Stimulated activated memory B cell treated with anti-CD40 and anti-IgM and Interleukin-4, amounts not matched to agents 10 μg/mL and 1 μg/mL and 100 μg/mL, for 72 hours (primary cell): ENCODE measurements at places on chromosomes 16 and 17.

GRCh38 chr16:58272855-58273254 is 22.0 kb downstream of the PRSS54 start:
- no peak for ATAC-seq

DNA sequence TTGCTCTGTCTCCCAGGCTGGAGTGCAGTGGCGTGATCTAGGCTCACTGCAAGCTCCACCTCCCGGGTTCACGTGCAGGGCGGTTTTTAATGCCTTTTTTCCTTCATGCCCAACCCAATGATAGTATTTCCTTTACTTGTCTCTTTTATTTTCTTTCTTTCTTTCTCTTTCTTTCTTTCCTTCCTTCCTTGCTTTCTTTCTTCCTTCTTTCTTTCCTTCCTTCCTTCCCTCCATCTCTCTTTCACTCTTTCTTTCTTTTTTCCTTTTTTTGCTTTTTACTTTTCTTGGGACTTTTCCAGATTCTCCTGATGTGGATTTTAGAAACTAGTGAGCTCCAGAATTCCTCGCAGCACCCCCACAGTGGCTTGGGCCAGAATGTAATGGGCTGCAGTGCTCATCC is 3.1 kb downstream of the MYH3 start:
- no peak for ATAC-seq

- ATAC-seq: no peak
Observed at GRCh38 chr16:60110531-60110930, 1376.4 kb upstream of the GOT2 start.

DNA sequence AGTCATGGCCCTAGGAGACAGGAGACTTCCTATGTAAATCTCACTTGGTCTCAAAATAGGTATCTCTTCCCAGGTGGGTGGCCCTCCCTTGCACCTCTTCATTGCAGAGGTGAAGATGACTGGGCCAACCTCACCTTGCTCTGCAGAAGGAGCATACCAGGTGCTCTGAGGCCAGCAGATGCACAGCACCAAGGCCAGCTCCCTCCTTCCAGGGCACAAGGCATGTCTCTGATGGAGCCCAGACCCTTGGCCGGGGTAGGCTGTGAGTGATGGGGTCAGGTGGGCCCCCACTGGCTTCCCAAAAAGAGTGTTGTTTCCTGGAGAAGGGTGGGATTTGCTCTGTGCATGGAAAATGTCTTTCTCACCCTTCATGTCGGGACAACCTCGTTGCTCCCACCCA is 12.8 kb downstream of the CACNG5 start:
- ATAC-seq: no peak

DNA sequence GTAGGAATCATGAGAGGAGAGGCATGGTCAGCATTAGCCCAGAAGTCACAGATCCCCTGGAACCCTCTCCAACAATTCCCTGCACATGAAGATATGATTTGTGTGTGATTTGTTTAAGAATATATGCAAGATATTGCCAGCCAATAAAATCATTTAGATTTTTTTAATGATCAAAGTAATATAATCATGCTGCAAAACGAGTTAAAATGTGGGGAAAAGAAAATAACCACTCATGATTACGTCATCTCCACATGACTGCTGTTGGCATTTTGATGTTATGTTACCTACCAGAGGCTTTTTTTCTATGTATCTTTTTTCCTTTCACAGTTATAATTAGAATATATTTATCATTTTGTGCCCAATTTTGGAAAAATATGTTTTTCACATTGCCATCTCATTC is 22.4 kb downstream of the SLC35G3 start:
- no peak for ATAC-seq

DNA sequence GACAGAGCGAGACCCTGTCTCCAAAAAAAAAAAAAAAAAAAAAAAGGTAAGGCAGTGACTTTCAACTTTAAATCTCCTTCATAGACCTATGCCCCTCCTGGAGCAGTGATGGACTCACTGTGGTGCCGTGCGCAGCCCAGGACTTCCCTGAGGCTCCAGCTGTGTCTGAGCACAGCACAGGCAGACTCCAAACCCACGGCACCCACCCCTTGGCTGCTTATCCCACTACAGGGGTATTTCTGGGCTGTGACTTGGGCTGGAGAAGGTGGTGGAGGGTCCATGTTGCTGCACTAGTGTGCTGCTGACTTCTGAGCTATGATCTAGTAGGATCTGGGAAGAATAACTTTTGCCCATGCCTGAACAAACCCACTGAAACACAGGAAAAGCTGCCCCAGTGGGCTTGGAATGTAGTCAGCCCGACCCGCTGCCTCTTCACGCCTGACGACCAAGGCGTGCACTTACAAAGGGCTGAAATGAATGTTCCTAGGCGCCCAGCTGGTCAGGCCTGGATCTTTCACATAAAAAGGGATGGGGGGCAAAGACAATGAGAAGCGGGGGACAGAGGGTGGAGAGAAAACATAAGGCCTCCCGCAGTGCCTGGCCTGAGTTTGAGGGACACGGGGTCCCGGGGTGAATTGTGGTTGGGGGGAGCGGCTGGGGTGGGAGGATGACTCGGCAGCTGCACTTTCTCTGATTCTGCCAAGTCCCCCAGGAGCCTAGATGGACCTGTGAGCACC is 83.0 kb downstream of the IRF8 start:
- no peak for ATAC-seq

- ATAC-seq: no peak
Observed at GRCh38 chr17:2398655-2399571, 1.9 kb downstream of the MNT start.

DNA sequence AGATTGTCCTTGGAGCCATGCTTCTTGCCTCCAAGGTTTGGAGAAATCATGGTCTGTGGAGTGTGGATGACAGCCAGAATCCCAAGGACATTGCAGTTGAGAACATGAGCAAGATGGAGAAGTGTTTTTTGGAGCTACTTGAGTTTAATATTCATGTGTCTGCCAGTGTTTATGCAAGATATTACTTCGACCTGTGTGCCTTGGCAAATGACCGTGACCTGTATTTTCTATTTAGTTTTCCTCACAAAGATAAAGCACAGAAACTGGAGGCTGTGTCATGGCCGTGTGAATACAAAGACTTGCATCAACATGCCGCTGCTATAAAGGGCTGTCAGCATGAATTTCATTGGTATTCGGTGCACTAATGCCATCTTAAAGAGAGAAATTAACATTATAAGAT is 9.0 kb downstream of the GGA2 start:
- ATAC-seq: no peak

DNA sequence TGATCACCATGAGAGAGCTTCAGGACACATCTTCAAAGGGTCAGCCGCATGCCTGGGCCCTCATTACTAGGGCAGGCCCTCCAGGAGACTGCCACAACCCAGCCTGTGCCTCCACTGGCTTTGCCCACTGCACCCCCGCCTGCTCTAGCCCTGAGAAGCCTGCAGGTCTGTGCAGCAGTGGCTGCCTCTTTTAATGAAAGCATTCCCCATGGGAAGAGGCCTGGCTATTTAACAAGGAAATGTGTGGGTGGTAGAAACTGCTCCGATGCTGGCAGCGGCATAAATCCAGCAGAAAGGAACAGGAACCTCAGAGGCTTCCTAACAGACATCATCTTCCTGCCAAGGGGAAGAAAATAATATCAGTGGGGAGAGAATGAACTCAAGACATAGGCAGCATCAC is 375 bp upstream of the KRT32 start:
- ATAC-seq: no peak

DNA sequence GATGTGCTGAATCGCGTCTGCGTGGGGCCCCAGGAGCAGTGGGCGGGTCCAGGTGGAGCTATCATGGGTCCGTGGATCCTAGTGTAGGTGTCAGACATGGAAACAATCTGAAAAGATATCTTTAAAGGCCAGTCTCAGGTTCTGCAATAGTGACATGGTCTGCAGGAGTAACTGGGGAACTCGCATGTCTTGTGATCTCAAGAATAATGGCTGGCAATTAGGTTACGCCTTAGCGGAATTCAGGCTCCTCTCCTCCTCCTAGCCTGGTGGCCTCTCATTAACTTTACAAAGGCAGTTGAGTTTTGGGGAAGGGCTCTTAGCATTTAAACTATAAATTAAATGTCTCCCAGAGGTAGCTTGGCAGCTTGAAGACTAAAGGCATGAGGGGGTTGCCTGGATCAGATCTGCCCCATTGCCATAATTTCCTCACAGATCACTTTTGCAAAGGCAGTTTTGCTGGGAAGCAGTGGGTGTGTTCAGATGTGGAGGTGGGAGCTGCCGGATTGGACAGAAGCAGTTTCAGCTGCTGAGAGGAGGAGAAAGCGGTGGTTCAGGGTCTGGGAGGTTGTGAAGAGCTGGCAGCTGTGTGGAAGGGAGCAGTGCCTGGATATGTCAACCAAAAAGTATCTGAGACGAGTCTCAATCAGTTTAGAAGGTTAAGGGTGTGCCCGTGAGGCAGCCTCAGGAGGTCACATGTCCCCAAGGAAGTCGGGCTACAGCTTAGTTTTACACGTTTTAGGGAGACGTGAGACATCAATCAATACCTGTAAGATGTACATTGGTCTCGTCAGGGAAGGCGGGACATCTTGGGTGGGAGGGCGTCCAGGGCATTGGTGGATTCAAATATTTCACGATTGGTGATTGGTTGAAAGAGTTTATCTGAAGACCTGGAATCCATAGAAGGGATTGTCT is 2.7 kb downstream of the TBCD start:
- no peak for ATAC-seq

GRCh38 chr17:27776882-27777624 is 23.3 kb downstream of the NOS2 start:
- no peak for ATAC-seq

GRCh38 chr16:23504453-23505179 is 5.7 kb downstream of the GGA2 start:
- peak; percentile 88 for ATAC-seq
